ENCODE measurements at places on chromosomes 12 and 14. TPM values are rescaled to one million over a fixed set of nuclear protein-coding genes. Genes with fewer than 3 reads are reported as not detected.

GRCh38 chr12:57210926-57211692 is 5.5 kb upstream of the NXPH4 start:
- H3K27ac ChIP-seq: no peak overlapping the region
- no peaks in the 10 kb centered on the region for H3K36me3 ChIP-seq

The CCDC177 gene
- total RNA-seq: not detected

The HOXC5 gene
- not detected for total RNA-seq

DNA sequence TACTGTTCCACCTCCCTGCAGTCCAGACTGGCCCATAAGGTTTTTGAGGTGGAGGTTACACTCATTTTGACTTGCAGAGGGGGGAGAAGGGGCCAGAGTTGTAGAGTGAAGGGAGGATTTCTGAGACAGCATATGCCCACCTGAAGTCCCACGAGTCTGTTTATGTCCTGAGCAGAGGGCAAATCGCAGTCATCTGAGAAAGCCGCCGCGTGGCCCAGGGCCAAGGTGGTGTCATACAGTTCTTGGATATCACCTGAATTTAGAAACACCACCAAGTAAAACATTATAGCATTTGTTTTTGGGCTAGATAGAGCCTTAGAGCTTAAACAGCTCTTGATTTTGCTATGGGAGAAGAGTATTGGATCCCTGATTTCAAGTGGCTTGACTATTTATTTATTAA is 30.9 kb downstream of the TDG start:
- no peak for DNase-seq
- H3K4me3 ChIP-seq: no peak overlapping the region
- H3K4me1 ChIP-seq: no peaks in the 10 kb centered on the region
- H3K27me3 ChIP-seq: peaks cover 10% of the 10 kb centered on the region
- H3K36me3 ChIP-seq: no peaks in the 10 kb centered on the region
- H3K27ac ChIP-seq: no peak overlapping the region

The ETNK1 gene
- 38.6 TPM for total RNA-seq

- no peak for DNase-seq
- no peaks in the 10 kb centered on the region for H3K4me1 ChIP-seq
- no peak overlapping the region for H3K4me3 ChIP-seq
- H3K27me3 ChIP-seq: no peaks in the 10 kb centered on the region
- no peak overlapping the region for H3K27ac ChIP-seq
These were observed 19.4 kb downstream of the COA8 start for GRCh38 chr14:103581954-103582703.

DNA sequence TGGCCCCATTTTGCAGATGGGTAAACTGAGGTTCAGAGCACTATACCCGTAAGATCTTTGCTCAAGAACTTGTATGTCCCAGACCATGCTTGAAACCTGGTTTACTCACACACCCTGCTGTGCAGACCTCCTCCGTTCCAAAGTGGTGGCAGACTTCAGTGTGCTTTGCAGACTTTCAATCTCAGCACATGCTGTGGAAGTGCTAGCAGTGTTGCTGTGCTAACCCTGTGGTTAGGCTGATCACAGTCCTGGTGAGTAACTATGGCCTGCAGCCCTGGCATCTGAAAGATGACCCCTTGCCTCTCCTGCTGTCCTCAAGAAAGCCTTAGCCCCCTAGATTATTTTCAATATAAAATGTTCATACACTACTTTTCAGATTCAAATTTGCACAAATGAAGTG is 450.6 kb downstream of the DPF3 start:
- no peak overlapping the region for H3K4me3 ChIP-seq
- H3K36me3 ChIP-seq: no peaks in the 10 kb centered on the region
- no peak overlapping the region for H3K27ac ChIP-seq
- no peak for DNase-seq

The CCDC175 gene
- not detected for total RNA-seq

DNA sequence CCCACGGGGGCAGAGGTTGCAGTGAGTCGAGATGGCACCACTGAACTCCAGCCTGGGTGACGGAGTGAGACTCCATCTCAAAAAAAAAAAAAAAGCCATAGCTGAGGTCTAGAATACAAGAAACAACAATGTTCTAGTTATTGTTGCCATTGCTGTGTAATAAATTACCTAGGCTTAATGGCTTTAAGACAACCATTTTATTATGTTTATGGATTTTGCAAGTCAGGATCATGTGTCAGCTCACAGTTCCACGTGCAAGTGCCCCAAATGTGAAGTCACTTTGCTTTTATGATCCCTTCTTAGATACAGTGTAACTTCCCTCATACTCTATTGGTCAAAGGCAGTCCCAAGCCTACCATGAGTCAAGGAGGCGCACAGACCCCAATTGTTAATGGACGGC is 49.5 kb upstream of the RIC8B start:
- no peak for DNase-seq
- H3K36me3 ChIP-seq: no peaks in the 10 kb centered on the region
- no peaks in the 10 kb centered on the region for H3K27me3 ChIP-seq

DNA sequence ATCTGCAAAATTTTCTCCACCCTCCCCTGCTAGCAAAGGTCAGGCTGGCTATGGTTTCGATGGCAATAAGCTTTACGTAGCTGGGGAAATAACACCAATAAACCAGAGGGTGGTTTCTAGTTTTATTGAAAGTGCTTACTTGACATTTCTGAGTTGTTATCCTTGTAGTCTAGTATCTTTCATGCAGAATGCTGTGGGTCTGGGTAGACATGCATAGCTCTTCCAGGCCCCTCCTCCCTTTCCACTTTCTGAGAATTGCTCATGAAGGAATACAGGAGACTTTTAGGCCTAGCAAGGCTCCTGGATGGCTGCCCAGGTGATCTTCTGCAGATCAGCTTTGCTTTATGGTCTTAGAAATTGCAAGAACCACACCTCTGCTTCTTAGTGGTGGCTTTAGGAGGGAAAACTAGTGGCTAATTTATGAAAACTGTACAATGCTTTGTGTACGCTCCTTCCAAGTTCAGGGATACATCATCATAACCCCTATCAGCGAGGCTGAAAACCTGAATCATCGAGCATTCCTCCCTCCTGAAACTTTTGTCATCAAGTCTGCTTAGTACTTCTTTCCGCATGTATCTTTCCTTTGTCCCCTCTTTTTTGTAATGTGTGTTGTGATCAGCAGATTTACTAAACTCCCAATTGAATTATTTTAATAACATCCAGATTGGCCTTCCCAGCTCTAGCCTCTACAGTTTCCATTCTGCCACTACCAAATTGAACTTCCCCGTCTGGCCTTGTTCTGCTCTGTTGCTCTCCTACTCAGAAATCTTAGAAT is 473.0 kb downstream of the RAD51B start:
- no peaks in the 10 kb centered on the region for H3K36me3 ChIP-seq
- DNase-seq: no peak
- H3K27me3 ChIP-seq: no peaks in the 10 kb centered on the region
- H3K27ac ChIP-seq: peak overlapping the region; percentile 68
- peaks cover 46% of the 10 kb centered on the region for H3K4me1 ChIP-seq
